ENCODE measurements at places on chromosomes 12 and 14. TPM values are rescaled to one million over a fixed set of nuclear protein-coding genes. Genes with fewer than 3 reads are reported as not detected.
A peak's percentile ranks its signal among the peaks of the same experiment; 100 is the strongest.

GRCh38 chr12:122946690-122947341 lies 19.4 kb downstream of the ABCB9 start:
- H3K36me3 ChIP-seq: no peaks in the 10 kb centered on the region
- H3K4me3 ChIP-seq: peak overlapping the region; percentile 79
- no peaks in the 10 kb centered on the region for H3K27me3 ChIP-seq
- peak; percentile 96 for DNase-seq

CLEC2A gene
- total RNA-seq: not detected

GRCh38 chr14:75267141-75267721 lies 11.4 kb upstream of the FOS start:
- H3K36me3 ChIP-seq: no peaks in the 10 kb centered on the region
- DNase-seq: no peak
- peaks cover 3% of the 10 kb centered on the region for H3K4me1 ChIP-seq

INSM2 gene
- total RNA-seq: not detected

DNA sequence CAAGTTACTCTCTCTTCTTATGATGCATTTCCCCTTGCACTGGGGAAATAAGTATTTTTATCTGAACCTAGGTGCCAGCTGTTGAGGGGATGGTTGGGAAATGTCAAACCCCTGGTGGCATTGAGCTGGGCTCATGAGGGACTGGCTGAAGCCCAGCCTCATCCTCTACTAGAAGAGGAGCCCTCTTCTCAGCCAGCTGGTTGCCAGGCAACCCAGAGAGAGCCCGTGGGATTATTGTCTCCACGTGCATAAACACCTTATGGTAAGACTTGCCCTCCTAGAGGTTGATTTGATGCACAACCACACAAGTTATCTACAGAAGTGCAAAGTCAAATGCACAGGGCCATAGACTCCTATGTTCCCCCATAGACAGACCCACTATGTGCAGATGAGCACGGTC lies 89.8 kb downstream of the WSCD2 start:
- no peak for DNase-seq
- no peaks in the 10 kb centered on the region for H3K36me3 ChIP-seq
- no peaks in the 10 kb centered on the region for H3K4me1 ChIP-seq
- peaks cover 10% of the 10 kb centered on the region for H3K27me3 ChIP-seq

DNA sequence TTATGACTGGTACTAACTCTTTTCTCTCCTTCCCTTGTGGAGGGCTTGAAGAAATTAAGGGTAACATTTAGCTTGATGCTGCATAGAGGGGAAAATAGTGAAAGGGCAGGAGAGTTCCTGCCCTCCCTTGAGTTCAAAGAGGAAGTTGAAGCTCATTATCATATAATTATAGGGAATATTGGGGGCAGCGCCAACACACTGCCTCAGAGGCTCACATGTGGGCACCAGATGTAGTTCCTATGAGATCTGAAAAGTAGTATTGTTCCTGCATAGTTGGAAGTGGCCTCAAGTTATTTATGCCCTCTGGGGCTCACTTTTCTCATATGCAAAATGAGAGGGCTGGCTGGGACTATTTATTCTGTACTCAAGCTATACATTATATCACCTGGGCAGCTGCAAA lies 33.0 kb upstream of the FGF23 start:
- DNase-seq: no peak
- H3K4me1 ChIP-seq: no peaks in the 10 kb centered on the region
- no peaks in the 10 kb centered on the region for H3K36me3 ChIP-seq
- peaks cover 28% of the 10 kb centered on the region for H3K27me3 ChIP-seq
- no peak overlapping the region for H3K4me3 ChIP-seq
- H3K27ac ChIP-seq: no peak overlapping the region

INHBE gene
- not detected for total RNA-seq

DNA sequence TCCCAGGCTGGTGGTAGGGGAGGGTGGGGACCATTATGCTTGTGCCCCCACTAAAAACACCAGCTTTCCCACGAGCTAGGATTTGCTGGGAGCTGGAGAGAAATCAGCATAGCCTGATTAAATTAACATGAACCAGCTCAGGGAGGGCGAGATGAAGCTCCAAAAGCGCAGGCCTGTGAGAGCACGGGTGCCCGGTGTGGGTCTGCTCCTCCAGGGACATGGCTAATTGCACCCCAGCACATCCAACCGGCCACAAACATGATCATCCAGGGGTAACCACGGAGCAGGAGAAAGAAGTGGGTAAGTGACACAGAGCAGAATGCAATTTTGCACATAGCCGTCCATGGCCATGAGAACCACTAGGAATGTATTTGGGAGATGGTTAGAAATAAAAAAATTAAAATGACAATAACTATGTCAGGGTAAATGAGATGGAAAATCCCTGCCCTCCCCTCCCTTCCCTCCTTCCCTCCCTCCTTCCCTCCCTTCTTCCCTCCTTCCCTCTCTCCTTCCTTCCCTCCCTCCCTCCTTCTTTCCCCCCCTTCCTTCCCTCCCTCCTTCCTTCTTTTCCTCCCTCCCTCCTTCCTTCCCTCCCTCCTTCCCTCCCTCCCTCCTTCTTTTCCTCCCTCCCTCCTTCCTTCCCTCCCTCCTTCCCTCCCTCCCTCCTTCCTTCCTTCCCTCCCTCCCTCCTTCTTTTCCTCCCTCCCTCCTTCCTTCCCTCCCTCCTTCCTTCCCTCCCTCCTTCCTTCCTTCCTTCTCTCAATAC lies 26.9 kb downstream of the CLMN start:
- no peak overlapping the region for H3K27ac ChIP-seq
- H3K27me3 ChIP-seq: peaks cover 21% of the 10 kb centered on the region
- H3K4me3 ChIP-seq: no peak overlapping the region
- no peak for DNase-seq
- no peaks in the 10 kb centered on the region for H3K4me1 ChIP-seq
- no peaks in the 10 kb centered on the region for H3K36me3 ChIP-seq

VSIG10 gene
- total RNA-seq: 2.6 TPM

DNA sequence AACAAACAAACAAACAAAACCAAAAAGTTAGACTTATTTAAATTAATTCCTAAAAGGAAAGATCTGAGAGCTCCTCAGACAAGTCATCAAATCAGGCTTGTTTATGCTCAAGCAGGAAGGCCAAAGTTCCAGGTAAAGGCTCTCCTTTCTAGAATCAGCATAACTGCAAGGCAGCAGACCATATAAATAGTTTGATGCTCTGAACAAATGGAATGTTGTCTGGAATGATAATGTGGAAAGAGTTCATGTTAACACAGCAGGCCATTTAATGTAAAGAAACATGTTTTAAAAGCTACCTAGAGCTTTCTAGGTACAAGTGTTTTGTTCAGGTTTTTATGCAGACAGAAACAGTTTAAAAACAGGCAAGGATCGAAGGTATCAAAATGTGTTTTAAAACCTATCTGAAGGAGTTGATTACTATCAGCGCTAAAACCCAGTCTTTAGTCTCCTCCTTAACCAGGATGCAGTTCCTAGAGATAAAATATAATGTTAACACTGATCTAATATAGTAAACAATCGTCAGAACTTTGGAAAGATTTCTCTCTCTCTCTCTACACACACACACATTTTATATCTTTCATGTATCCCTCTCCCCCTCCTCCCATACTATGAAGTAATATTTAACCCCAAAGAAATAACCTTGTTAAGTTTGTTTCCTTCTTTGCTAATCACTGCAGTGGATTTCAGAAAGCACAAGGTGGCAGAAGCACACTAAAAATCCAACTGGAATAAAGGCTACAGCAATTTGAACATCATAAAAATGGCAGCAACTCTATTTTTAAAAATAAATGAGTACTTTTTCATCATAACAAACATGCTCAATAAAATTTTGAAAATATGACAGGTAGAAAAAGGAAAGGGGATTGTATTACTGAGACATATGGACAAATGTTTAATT lies 135.5 kb downstream of the PAWR start:
- H3K27me3 ChIP-seq: no peaks in the 10 kb centered on the region
- DNase-seq: no peak
- H3K4me1 ChIP-seq: no peaks in the 10 kb centered on the region
- H3K27ac ChIP-seq: no peak overlapping the region
- H3K36me3 ChIP-seq: no peaks in the 10 kb centered on the region

GRCh38 chr12:2586156-2587038 lies 208.4 kb upstream of the FKBP4 start:
- no peak overlapping the region for H3K4me3 ChIP-seq
- H3K36me3 ChIP-seq: no peaks in the 10 kb centered on the region
- H3K27ac ChIP-seq: no peak overlapping the region
- H3K4me1 ChIP-seq: peaks cover 2% of the 10 kb centered on the region
- DNase-seq: no peak

GRCh38 chr12:31868965-31869364 lies 90.2 kb upstream of the RESF1 start:
- DNase-seq: no peak
- no peaks in the 10 kb centered on the region for H3K27me3 ChIP-seq
- H3K27ac ChIP-seq: no peak overlapping the region
- H3K36me3 ChIP-seq: peaks cover 6% of the 10 kb centered on the region
- H3K4me3 ChIP-seq: no peak overlapping the region
- peaks cover 4% of the 10 kb centered on the region for H3K4me1 ChIP-seq

TEX52 gene
- not detected for total RNA-seq

- no peak for DNase-seq
- H3K4me3 ChIP-seq: peak overlapping the region; percentile 48
- peaks cover 29% of the 10 kb centered on the region for H3K36me3 ChIP-seq
- H3K4me1 ChIP-seq: peaks cover 51% of the 10 kb centered on the region
These were observed 224.1 kb downstream of the BCAT1 start for GRCh38 chr12:24724814-24725213.

DNA sequence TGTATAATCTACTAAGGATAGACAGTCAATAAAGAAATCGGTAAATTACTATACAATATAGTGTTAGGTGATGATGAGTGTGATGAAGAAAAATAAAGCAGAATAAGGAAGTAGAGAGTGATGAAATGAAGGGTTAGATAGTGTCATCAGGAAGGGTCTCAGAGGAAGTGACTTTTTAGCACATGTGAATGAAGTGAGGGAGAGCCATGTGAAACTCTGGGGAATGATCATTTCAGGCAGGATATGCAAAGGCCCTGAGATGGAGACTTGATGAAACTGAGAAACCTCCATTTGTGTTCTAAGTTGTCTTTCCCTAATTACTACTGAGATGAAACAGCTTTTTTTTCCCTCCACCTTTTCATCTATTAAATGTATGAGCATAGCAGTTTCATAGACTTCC lies 19.4 kb upstream of the GNPTAB start:
- H3K4me3 ChIP-seq: peak overlapping the region; percentile 0
- H3K27ac ChIP-seq: peak overlapping the region; percentile 81
- DNase-seq: no peak

DNA sequence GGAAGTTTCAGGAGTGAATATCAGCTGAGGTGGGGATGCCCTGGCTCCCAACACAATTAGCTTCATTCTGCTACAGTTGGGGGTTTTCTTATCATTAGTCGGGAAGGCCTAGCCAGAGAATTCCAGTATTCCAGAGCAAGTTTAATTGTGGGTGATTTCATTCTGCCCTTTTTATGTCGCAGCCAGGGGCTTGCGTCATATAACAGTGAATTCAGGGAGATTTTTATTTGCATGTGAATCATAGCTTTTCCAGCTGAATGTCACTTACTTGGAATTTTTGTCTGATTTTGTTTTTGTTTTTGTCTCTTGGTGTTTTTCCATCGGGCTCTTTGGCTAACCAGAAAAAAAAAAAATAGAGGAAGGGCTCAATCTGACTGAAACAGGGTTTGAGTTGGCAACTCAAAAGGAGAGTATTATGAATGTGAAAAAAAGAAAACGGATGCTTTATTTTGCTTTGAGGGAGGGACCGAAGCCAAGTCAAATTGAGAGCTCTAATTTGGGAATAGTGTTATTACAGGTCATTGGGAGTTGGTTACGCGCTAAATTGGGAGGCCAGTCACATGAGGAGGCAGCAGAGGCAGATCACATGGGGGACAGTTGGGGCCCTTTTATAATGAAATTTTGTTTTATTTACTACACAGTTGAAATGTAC lies 119.4 kb downstream of the SAMD4A start:
- H3K36me3 ChIP-seq: no peaks in the 10 kb centered on the region
- H3K27me3 ChIP-seq: peaks cover 69% of the 10 kb centered on the region
- no peak overlapping the region for H3K4me3 ChIP-seq

MVK gene
- total RNA-seq: 23.1 TPM

DNA sequence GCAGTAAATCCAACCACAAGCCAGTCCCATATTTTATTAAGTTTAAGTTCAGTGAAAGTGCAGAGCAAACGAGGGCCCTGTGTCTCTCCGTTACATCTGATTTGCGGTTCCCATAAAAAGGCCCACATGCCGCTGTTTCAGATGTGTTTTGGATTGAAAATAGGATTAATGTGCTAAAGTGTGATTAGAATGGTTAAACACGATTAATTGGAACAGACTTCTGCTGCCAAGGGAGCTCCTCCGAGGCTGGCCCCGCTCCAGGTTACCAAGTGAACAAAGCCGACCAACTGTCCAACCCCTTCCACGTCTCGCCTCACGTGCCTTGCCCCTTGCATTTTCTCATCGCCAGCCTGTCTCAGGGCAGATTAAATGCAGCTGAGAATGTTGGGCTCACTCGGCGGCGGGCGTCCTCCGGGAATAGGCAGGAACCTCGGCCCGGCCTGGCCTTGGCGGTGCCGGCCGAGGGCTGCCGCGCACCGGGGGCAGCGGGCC lies 166.5 kb upstream of the GSC start:
- no peaks in the 10 kb centered on the region for H3K4me1 ChIP-seq
- H3K4me3 ChIP-seq: no peak overlapping the region
- no peak overlapping the region for H3K27ac ChIP-seq
- no peaks in the 10 kb centered on the region for H3K36me3 ChIP-seq

OR6C1 gene
- total RNA-seq: not detected

- DNase-seq: no peak
- H3K27ac ChIP-seq: no peak overlapping the region
- no peak overlapping the region for H3K4me3 ChIP-seq
- H3K36me3 ChIP-seq: no peaks in the 10 kb centered on the region
These were observed 342.5 kb downstream of the MDGA2 start for GRCh38 chr14:47332939-47333338.

GRCh38 chr12:65204886-65205525 lies 35.6 kb downstream of the LEMD3 start:
- H3K36me3 ChIP-seq: peaks cover 4% of the 10 kb centered on the region
- H3K27me3 ChIP-seq: no peaks in the 10 kb centered on the region
- no peak for DNase-seq
- H3K27ac ChIP-seq: no peak overlapping the region
- H3K4me3 ChIP-seq: no peak overlapping the region

All from natural killer cell treated with Interleukin-12 subunit alpha and Interleukin-12 subunit beta and Interleukin-15 and Interleukin-18, amount 100 ng/mL, for 72 hours (primary cell).